ENCODE measurements at places on chromosomes 1 and 21. TPM values are rescaled to one million over a fixed set of nuclear protein-coding genes. Genes with fewer than 3 reads are reported as not detected.

DNA sequence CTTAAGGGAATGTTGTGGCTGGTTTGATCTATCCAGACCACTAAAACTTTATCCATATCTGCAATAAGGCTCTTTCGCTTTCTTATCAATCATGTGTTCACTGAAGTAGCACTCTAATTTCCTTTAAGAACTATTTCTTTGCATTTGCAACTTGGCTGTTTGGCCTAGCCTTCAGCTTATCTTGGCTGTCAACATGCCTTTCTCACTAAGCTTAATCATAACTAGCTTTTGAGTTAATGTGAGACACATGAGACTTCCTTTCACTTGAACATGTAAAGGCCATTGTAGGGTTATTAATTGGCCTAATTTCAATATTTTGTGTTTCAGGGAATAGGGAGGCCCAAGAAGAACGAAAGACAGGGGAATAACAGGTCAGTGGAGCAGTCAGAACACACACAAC lies 124.7 kb downstream of the TNFSF18 start:
- no peak for DNase-seq
- no peak overlapping the region for H3K4me3 ChIP-seq
- no peak overlapping the region for H3K27ac ChIP-seq
- H3K27me3 ChIP-seq = no peaks in the 10 kb centered on the region

C1orf232 gene
- not detected for total RNA-seq

TPTE gene
- total RNA-seq = not detected

CLDN14 gene
- 1.3 TPM for total RNA-seq

DNA sequence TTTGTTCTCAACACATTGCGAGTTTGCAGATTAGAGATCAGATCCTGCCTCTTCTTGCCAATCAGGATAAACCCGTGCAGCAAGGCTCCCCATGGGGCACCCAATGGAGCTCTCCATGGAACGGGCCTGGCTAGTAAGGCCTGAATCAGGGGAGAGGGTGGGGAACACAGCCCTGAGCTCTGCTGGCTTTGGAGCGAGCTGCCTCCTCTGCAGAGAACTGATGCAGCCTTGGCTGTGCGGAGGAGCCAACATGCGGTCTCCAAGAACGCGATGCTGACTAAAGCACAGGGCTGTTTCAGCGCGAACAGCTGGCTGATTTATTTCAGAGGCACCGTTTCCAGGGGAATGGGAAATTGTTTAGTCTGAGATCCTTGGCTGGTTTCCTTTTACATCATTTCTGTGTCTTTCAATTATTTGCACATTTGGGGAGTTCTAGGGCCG lies 139.7 kb downstream of the TSEN15 start:
- H3K36me3 ChIP-seq = no peaks in the 10 kb centered on the region
- H3K4me1 ChIP-seq = no peaks in the 10 kb centered on the region
- no peak overlapping the region for H3K27ac ChIP-seq
- no peak for DNase-seq

DNA sequence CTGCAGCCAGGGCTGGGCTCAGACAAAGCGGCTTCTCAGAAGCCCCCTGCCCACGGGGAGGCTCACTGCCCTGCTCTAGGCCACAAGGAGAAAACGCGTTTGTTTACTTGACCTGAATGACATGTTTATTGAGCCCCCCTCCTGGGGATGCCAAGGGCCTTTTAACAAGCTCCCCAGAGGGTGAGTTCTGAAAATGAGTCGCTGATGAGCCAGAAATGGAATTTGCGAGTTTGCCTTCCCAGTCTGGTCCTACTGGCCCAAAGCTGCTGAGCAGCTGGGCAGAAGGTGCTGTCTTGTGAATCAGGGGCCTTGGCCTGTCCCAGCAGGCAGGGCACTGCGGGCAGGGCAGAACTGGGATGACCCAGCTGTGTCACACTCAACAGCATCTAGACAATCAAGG lies 120.6 kb downstream of the SYF2 start:
- H3K4me3 ChIP-seq = no peak overlapping the region
- no peaks in the 10 kb centered on the region for H3K27me3 ChIP-seq
- H3K4me1 ChIP-seq = no peaks in the 10 kb centered on the region
- DNase-seq = no peak
- no peaks in the 10 kb centered on the region for H3K36me3 ChIP-seq
- no peak overlapping the region for H3K27ac ChIP-seq

- H3K4me3 ChIP-seq = no peak overlapping the region
- H3K4me1 ChIP-seq = no peaks in the 10 kb centered on the region
- DNase-seq = no peak
- H3K27me3 ChIP-seq = no peaks in the 10 kb centered on the region
Measured at GRCh38 chr1:160993544-160994193, 27.3 kb downstream of the F11R start.

DNA sequence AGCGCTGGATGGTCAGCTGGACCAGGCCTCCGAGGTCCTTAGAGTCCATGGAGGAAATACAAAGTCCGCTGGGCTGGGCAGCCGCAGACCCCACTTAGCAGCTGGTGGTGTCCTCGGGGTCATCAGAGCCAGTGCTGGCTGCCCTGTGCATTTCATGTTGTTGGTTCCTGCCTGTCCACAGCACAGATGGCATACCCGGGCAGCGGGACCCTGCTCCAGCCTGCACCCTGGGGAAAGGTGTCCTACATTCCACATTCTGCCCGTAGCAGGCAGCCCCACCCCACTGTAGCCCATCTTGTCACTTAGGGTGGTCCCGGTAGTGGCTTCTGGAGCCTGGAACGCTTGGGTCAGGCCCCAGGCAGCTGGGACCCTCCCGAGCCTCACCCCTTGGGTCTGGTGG lies 19.8 kb downstream of the PRKCZ start:
- no peak for DNase-seq
- H3K4me1 ChIP-seq = no peaks in the 10 kb centered on the region
- peaks cover 51% of the 10 kb centered on the region for H3K27me3 ChIP-seq
- no peaks in the 10 kb centered on the region for H3K36me3 ChIP-seq
- H3K27ac ChIP-seq = no peak overlapping the region
- H3K4me3 ChIP-seq = no peak overlapping the region

LCE1C gene
- not detected for total RNA-seq

DNAH14 gene
- total RNA-seq = 4.8 TPM

GRCh38 chr1:188433425-188433824 lies 1604.7 kb downstream of the PLA2G4A start:
- H3K4me1 ChIP-seq = no peaks in the 10 kb centered on the region
- H3K27me3 ChIP-seq = no peaks in the 10 kb centered on the region
- no peak overlapping the region for H3K4me3 ChIP-seq
- H3K36me3 ChIP-seq = no peaks in the 10 kb centered on the region
- no peak for DNase-seq

DNA sequence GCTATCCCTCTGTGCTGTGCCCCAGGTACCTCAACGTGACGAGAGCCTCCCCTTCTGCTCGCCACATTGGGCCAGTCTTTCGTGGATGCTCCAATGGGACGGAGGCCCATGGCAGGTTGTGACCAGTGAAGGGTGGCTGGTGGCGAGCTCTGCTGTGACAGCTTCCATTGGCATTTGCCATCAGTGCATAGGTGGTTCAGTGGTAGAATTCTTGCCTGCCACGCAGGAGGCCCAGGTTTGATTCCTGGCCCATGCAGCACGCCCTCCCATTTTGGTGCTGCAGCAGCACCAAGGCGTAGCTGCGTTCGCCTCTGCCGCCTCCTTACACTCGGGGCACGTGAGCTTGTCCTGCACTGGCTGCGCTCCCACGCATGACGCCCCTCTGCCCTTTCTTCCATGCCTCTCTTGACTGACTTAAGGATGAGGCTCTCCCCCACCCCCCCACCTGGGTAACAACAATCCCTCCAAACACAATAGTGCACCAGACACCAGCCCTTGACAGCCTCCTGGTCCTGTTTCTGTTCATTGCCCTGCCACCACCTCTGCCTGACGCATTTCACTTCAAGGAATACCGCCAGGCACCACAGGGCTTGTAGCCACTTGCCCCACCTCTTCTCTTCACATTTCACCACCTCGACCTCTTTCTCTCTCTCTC lies 24.7 kb upstream of the FCGR2A start:
- no peak overlapping the region for H3K27ac ChIP-seq
- peaks cover 20% of the 10 kb centered on the region for H3K27me3 ChIP-seq
- no peak overlapping the region for H3K4me3 ChIP-seq

DNA sequence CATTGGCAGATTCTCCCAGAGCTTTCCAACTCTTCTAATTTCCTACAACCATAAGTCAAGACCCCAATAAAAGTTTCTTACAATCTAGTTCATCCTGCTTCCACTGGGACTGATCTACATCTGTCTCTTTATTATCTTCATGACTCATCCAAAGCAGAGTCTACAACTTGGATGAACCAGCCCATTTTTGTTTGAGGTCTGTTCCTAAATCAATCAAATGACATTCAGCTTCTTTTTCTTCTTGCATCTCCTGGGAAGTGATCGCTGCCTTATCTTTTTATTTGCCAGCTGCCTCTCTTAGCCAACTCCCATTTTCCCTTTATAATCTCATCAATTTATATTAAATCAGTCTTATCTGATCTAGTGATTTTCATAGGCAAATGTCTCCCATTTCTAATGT lies 105.6 kb downstream of the ERG start:
- no peaks in the 10 kb centered on the region for H3K4me1 ChIP-seq
- DNase-seq = no peak
- H3K36me3 ChIP-seq = no peaks in the 10 kb centered on the region
- H3K27me3 ChIP-seq = no peaks in the 10 kb centered on the region
- no peak overlapping the region for H3K27ac ChIP-seq
- no peak overlapping the region for H3K4me3 ChIP-seq

DNA sequence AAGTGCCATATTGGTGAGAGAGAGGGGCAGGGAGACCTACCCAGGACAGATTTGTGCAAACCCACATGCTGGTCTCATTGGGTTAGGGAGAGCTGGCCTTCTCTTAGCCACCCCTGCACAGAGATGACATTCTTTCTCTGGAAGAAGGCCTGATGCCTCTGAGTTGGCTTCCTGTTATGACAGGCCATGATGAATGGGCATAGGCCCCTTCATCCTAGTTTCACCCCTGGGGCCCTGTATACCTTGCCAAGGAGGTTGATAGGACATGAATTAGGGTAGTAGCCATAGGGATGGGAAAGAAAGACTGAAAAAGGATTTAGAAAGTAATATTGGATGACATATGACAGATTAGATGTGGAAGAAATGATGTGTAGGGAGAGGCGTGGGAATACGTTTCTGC lies 46.6 kb downstream of the TENT5C start:
- H3K27ac ChIP-seq = no peak overlapping the region
- H3K27me3 ChIP-seq = no peaks in the 10 kb centered on the region
- no peak overlapping the region for H3K4me3 ChIP-seq
- H3K4me1 ChIP-seq = no peaks in the 10 kb centered on the region
- no peaks in the 10 kb centered on the region for H3K36me3 ChIP-seq
- no peak for DNase-seq

DNA sequence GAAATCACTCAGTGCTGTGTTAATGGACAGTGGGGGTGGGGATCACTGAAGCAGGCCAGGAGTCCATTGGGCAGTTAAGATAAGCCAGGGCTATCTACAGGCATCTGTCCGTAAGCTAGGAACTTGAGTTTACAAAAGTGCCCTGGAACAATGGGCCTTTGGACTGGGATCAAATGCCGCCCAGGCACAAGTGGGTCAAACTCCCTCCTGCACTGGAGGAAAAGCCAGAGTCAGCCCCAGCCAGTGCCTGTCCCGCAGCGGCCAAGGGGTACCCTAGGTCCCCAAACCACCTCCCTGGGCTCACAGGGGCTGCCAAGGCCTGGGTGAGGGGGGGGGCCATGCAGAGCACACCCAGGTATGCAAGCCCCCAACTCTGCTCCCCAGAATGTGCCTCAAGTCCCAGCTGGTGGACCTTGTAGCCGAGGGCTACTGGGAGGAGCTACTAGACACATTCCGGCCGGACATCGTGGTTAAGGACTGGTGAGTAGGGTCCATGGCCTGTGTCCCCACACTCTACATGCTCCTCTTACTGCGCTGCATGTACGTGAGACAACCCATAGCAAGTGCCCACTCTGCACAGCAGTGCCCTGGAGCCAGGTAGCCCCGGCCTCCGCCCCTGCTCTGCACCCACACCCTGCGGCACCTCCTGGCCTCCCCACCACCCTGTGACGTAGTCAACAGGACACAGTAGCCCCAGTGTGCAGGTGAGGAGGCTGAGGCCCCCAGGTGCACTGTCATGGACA lies 7.7 kb downstream of the FBXO6 start:
- H3K27me3 ChIP-seq = no peaks in the 10 kb centered on the region
- no peak overlapping the region for H3K27ac ChIP-seq
- no peaks in the 10 kb centered on the region for H3K4me1 ChIP-seq
- no peak for DNase-seq

GRCh38 chr21:32886339-32886738 lies 114.8 kb upstream of the PAXBP1 start:
- DNase-seq = no peak
- H3K27me3 ChIP-seq = no peaks in the 10 kb centered on the region
- no peaks in the 10 kb centered on the region for H3K4me1 ChIP-seq

TOMM40L gene
- total RNA-seq = 13.8 TPM

DNA sequence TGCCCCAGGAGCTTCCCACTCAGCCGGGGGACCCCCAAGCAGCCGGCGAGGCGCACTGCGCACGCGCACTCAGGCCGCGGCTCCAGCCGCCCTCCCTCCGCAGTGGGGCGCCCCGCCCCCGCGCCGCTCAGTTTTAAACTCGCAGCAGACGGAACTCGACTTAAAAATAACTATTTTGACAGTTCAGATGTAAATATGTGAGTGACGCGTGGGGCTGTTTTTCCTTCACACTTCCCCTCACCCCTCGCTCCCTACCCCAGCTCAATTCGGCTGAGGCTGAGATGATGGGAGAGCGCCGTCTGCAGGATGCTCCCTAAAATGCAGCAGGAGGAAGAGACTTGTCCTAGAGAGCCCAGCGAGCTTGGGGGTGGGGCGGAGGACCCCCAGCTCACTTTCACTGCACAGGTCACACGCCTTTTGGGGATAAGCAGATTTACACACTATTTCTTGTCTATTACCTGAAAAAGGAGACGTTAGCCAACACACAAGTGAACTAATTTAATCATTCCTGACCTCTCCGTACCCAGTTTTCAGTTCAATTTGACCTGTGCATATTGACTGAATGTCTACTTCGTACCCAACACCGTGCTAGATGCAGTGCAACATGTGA lies 8.9 kb upstream of the LEMD1 start:
- no peak overlapping the region for H3K27ac ChIP-seq
- H3K36me3 ChIP-seq = no peaks in the 10 kb centered on the region
- H3K4me1 ChIP-seq = no peaks in the 10 kb centered on the region

DNA sequence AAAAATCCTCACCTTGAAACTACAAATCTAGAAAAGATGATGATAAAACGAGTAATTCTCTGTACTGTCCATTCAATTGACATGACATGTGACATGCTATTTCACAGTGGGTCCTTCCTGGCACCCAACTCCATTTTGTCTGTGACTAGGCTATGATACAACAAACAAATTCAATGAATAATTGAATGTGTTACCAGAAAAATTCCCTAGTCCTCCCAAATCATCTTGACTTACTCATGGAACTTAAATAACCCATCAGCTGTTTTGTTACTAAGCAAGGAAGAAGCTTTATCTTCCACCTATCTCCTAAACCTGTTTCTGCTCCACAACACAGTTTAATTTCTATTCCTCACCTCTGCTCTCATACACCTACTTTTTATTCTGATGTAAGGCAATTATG lies 30.4 kb downstream of the B3GALNT2 start:
- DNase-seq = no peak
- H3K4me1 ChIP-seq = no peaks in the 10 kb centered on the region
- H3K27me3 ChIP-seq = no peaks in the 10 kb centered on the region
- no peak overlapping the region for H3K27ac ChIP-seq

All from tibial nerve (tissue), 4 donors.